HS-27A (cell line): ENCODE measurements at places on chromosomes 4 and X.

- no peak for DNase-seq
Measured at GRCh38 chrX:78661836-78662235, 2.7 kb upstream of the RTL3 start.

- DNase-seq = no peak
Measured at GRCh38 chr4:140186082-140186438, 32.1 kb upstream of the MAML3 start.

- no peak for DNase-seq
Measured at GRCh38 chrX:17682259-17682658, 55.0 kb upstream of the SCML1 start.

DNA sequence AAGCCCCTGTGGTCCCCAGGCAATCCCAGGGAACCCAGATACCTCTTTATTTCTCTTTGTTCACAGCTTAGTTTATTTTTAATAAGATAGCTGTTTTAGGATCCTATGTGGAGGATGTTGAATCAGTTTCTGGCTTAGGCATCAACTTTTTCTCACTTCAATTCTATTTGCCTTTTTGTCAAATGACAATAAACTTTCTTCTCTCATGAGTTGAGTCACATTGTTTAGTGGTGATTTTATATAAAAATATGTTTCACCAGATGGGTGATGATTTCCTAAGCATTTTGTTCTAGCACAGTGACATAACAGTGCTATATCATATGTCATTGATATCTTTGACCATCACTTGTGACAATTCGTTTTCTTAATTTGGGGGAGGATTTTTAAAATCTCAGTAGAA is 198.1 kb upstream of the PUDP start:
- DNase-seq = no peak

- no peak for DNase-seq
Measured at GRCh38 chrX:39550795-39551361, 546.9 kb downstream of the BCOR start.

DNA sequence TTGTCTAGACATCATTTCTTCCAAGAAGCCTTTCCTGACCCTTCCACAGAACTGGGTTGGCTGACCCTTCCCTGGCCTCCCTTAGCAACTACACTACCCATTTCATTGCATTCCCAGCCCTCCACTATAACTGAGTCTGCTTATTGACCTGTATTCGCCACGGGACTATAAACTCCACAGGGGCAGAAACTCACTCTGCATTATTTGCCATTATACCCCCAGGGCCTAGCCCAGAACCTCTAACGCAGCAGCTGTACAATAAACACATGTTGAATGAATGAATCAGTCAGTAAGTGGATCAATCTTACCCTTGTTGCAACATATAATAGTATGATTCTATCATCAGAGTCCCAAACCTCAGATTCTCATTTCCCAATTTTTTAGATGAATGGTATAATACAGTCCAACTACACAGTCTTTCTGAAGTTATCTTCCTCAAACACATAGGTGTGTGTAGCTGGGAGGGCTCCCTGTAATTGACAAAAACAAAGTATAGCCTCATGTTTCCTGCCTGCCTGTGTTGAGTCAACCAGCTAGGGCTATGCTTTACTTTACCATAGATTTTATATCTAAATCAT is 209.3 kb downstream of the CHIC2 start:
- no peak for DNase-seq

- DNase-seq = no peak
Measured at GRCh38 chr4:137063961-137064360, 468.3 kb downstream of the PCDH18 start.

- no peak for DNase-seq
Measured at GRCh38 chr4:80138551-80139538, 58.5 kb upstream of the PRDM8 start.

- DNase-seq = peak; percentile 66
Measured at GRCh38 chr4:156933633-156934258, 37.9 kb downstream of the PDGFC start.

DNA sequence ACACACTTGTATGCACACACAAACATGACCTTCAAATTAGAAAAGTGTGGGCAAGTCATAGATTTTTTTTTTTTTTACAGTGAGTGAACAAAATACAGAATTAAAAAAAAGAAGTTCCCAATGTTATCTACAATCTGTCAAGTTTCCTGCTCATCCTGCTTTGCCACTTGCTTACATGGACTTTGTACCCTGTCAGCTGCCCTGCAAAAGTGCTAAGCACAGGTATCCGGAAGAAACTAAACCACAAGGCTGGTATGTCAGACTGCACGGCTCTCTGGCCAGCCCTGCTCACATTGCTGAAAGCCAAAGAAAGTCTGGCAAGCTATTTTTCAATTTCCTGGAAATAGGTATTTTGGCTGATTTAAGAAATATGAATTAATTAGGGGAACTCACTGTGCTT is 38.9 kb upstream of the BCLAF3 start:
- no peak for DNase-seq

GRCh38 chr4:101667348-101667747 is 123.2 kb upstream of the BANK1 start:
- DNase-seq = no peak

DNA sequence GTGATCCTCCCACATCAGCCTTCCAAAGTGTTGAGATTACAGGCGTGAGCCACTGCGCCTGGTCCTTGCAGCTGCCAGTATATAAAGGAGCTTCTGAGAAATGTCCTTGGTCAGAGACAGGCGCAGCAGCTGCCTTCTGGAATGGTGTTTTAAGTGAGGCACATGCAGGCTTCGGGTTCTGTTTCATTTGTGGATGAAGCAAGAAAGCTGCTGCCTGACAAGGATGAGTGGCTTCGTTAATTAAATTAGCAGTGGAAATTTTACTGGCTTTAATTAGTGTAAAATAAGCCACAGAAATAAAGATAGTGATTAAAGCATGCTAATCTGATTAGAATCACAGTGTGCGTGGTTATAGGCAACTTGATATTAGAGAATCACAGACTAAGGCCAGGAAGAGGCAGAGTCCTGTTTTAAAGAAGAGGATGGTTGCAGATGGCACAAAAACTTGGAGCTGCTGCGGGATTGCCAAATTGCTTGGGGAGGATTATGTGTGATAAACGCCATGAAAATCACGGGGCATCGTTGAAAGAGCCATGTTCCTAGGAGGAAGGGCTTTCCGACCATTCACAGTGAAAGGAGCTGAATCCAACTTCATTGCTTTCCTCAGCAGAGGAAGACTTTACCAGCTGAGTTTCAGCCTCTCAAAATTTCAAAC is 348.4 kb upstream of the FAT1 start:
- no peak for DNase-seq

- DNase-seq = no peak
Measured at GRCh38 chr4:111066001-111066400, 443.1 kb upstream of the PITX2 start.

DNA sequence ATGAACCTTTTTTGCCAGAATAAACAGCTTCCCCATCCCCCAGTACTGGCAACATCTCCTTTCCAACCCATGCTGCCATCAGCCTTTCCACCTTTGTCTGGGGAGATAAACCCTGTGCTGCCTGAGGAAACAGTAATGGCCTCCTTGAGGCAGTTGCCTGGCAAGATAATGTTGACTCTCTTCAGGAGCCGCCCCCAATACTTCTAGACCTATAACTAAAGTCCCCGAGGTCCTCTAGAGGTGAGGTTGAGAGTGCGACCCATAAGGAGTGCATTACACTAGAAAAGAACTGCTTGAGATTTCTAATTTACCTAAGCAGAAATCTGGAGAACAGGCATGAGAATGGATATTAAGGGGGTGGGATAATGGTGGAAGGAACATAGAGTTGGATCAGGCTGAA is 963.2 kb upstream of the PCDH7 start:
- DNase-seq = no peak

GRCh38 chr4:142440093-142440492 is 406.0 kb downstream of the INPP4B start:
- no peak for DNase-seq

DNA sequence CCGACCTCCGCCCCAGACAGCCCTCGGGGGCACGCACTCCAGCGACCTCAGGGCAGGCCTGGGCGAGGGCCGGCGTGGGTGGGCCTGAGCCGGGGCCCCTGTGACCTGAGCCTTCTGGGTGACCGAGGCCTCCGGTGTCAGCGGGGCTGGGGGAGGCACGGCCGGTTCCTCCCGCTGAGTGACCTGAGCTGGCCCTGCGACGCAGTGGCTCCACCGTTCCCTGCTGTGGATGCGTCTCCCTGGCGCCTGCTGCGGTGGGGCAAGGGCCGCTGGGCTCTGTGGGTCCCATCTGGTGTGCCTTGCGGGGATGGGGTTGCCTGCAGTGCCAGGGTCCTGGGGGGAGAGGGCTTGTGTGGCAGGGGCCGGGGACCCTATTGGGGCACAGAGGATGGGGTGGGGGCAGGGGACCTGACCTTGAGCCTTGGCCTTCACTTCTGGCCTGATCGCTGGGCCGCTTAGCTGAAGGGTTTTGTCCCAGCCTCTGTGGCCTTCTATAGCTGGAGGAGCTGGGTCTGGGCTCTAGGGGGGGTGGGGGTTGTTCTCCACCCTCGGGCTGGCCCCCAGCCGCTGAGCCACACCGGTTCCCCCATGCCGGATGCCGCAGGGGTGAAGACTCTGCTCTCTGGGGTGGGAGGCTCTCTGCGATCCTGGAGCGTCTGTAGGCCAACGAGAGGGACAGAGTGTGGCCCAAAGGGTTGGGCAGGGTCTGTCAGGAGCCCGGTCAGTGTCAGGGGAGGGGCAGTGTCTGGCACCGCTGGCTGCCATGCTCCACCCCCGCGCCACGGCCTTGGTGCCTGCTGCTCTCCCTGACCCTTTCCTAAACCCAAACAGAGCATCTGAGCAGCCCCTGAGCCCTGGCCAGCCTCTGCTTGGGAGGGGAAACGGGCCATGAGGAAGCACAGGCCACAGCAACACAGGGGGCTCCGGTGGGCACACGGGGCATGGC is 2.3 kb downstream of the NAT8L start:
- DNase-seq = no peak

DNA sequence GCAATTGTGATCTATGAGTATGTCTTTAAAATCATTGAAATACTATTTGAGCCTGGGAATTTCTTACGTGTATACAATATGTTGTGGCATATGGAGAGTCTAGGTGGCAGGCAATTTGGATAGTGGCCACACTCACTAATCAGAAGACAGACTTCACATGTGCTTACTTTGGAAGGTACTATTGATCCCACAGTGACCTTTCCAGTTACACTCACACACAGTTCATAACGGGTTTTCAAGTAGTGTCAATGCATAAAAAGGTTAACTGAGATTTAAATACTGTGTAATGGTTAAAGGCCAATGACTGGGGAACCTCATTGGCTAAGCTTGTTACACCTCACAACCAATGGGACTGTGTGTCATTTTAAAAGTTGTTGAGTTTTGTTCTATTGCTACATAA is 783.2 kb downstream of the RPA4 start:
- DNase-seq = no peak

- peak; percentile 66 for DNase-seq
Measured at GRCh38 chrX:103404231-103405008, 28.1 kb downstream of the BEX3 start.

DNA sequence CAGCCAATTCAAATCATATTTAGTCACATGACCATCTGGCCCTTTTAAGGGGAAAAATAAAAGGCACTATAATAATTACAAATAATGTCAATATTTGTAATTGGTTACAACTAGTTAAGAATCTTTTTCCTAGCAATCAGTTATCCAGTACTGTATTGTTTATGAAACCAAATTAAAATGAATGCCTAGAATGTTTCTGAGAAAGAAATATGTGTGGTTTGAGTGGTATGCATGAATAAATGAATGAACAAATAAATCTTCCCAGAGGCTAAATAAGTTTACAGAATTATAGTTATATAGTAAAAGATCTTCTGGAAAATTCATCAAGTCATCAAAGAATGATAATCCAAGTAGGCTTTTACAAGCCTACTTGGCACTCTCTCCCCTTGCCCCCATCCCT is 55.8 kb upstream of the F8A3 start:
- no peak for DNase-seq

GRCh38 chrX:39427906-39428305 is 626.6 kb downstream of the MID1IP1 start:
- DNase-seq = no peak

- no peak for DNase-seq
Measured at GRCh38 chrX:17621566-17622270, 115.6 kb upstream of the SCML1 start.

DNA sequence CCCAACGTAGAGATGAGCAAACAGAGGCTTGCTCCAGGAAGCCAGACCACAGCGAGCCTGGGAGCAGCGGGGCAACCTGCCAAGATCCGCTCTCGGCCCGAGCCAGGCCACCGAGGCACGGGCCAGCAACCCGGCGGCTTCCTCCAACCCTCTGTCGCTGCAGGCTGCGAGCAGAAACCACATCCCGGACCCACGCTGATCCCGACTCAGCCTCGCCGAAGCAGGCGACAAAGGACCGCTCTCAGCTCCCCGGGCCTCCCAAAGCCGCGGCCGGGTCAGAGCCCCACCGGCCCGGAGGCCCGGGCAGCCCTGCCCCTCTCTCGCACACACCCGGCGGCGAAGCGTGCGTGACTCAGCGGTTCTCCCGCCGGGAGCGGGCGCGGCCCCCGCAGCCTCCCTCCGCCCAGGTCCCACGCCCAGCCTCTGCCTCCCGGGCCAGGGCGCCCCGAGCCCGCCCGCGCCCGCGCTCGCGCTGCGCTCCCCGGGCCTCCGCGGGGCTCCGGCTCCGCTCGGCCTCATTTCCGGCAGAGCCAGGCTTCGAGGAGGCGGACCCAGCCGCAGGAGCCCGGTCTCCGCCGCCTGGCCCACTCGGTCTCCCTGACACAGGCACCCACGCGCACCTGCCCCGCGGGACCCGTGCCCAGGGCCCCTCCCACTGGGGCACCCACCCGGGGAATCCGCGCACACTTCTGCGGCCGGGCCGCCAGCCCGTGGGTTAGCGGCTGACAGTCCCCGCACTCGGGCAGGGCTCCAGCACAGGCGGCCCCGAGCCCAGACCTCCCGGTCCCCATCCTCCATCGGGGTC is 1.7 kb downstream of the PPP2R2C start:
- no peak for DNase-seq

- no peak for DNase-seq
Measured at GRCh38 chr4:184358521-184359232, 115.7 kb downstream of the IRF2 start.

- DNase-seq = no peak
Measured at GRCh38 chr4:99998062-99998867, 48.2 kb upstream of the H2AZ1 start.

GRCh38 chr4:158496030-158496741 is 25.5 kb upstream of the RXFP1 start:
- no peak for DNase-seq

- DNase-seq = no peak
Measured at GRCh38 chrX:23745786-23746185, 2.7 kb upstream of the ACOT9 start.

DNA sequence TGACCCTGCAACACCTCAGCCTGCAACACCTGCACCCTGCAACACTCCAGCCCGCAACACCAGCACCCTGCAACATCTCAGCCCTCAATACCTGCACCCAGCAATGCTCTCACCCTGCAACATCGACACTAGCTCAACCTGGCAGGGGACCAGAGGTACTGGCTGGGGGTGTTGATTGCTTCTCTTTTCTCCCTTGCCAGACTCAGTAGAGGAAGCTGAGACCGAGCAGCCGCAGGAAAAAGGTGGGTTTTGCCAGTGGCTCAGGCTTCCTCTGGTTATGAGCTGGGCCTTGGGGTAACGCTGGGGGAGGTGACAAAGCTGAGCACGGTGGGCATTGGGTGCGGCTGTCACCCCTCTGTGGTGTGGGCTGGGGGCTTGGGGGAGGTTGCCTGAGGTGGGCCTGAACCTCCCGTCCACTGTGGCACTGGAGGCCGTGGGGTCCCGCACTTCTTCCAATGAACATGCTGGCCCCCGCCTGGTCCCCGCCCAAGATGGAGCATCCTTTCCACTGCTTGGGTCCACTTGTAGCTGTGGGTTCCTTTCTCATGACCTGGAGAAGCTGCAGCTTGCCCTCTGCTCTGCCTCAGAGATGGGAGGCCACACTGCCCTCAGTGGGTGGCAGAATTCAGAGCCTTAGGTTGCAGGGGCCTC is 26.0 kb downstream of the SH3TC1 start:
- DNase-seq = no peak
